EL (cell line): ENCODE measurements at places on chromosomes 7 and 10.

GRCh38 chr7:151251328-151251688 lies 2.8 kb upstream of the SMARCD3 start:
- no peak for DNase-seq

GRCh38 chr10:124465777-124466488 lies 4.3 kb downstream of the LHPP start:
- no peak for DNase-seq

DNA sequence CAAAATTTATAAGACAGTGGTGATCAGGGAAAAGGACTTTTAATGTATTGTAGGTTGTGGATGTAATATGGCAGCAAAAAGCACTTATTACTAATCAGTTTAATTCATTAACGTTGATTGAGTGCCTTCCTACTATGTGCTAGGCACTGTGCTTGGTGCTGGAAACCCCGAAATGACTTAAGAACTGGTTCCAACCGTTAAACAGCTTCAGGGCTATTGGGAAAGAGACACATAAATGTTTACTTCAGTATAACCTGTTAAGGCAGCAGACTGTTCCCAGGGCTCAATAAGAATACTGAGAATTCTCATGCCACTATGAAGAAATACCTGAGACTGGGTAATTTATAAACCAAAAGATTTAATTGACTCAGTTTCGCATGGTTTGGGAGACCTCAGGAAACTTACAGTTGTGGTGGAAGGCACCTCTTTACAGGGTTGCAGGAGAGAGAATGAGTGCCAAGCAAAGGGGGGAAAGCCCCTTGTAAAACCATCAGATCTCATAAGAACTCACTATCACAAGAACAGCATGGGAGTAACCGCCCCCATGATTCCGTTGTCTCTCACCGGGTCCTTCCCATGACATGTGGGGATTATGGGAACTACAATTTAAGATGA lies 1.1 kb upstream of the SLC25A13 start:
- no peak for DNase-seq

GRCh38 chr7:102291056-102291915 lies 4.6 kb downstream of the SH2B2 start:
- no peak for DNase-seq

- DNase-seq: peak; percentile 52
These were observed 62.2 kb downstream of the SAMD9 start for GRCh38 chr7:93055543-93056107.

- DNase-seq: no peak
These were observed 37.6 kb downstream of the JAKMIP3 start for GRCh38 chr10:132103116-132103910.

DNA sequence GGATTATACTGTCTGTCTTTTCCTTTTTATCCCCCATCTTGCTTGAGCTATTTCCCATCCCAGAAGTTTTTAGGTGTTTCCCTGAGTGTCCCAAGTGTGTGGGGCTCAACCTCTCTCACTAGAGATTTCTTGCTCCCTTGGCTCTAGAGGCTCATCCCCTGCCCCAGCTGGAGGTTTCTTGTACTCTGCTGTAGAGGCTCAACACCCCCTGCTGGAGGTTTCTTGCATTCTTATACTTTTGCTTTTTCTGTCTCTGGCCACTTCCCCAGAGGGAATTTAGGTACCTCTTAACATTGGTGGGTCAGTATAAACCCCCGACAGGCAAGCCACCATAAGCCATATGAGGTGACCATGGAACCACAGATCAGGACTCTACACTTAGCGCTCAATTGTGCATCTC lies 114.2 kb upstream of the FAM3C start:
- no peak for DNase-seq

GRCh38 chr10:94224656-94225055 lies 138.1 kb downstream of the NOC3L start:
- DNase-seq: peak; percentile 62

GRCh38 chr7:131305152-131305551 lies 22.5 kb upstream of the MKLN1 start:
- DNase-seq: no peak

DNA sequence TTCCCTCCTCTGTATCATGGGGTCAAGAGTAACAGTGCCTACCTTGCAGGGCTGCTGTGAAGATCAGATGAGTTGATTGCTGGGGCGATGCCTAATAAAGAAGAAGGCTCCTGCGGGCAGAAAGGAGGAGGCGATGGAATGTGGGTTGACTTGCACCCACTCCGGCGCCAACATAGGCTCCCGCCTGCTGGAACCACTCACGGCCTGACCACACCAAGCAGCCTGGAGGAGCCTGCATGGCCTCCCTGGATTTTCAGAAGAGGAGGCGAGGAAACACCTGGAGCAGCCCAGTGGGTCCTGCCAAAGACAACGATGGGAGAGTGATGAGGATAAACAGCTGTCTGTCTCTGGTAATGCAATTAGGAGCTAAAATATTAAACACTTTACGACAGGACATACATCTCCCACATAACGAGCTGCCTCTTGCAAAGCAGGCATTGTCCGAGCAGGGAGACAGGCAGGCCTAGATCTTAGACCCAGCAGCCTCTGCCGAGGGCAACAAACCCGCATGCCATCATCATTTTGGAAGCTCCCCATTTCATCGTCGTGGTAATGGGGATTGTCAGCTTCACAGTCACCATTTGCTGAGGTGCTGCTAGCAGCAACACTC lies 302.9 kb upstream of the ZMIZ1 start:
- no peak for DNase-seq

DNA sequence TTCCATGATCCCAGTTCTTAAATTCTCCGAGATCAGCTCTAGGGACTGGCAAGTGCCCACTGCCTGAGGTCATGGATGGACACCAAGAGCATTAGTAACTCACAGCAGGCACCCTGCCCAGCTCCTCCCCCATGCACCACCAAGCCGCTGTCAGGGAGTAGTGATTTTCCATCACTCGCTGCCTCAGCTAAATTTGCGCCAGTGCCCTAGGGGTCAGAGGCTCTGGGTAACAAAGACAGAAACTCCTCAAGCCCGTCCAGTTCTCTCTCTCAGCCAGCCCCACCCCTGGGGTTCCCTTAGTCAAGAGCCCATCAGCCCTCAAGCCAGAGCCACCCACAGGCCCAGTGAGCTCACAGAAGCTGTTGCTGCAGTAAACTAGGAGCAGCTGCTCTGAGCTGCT lies 30.0 kb downstream of the PAX2 start:
- peak; percentile 49 for DNase-seq

GRCh38 chr10:102300278-102300843 lies 55.0 kb downstream of the GBF1 start:
- peak; percentile 92 for DNase-seq

GRCh38 chr7:69617364-69617763 lies 19.1 kb downstream of the AUTS2 start:
- no peak for DNase-seq

DNA sequence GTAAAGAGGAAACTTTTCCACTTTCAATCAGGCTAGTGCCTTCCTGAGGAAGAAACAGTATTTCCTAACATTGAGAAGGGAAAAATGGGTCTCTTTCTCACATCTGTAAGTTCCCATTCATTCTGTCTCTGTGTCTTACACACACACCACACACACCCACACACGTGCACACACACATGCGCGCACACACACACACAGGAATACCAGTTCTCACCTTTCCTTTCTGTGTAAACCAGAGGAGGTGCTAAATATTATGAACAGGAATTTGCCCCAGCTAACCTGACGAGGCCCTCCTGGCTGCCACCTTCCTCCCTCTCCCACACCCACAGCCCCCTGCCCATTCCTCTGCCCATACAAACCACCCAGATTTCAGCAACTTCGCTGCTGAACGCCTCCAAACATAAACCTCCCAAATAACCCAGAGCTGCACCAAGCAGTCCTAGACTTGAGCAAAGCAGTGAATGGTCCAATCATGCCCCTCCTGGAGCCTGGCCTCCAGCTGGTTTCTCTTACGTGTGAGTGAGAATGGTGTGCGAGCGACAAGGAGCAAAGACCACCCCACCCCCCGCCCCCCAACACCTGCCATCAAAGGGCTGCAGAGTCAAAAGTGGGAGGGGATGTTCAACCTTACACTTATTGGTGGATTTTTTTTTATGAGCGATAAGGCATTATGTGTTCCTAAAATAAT lies 190.5 kb downstream of the HECW1 start:
- no peak for DNase-seq

DNA sequence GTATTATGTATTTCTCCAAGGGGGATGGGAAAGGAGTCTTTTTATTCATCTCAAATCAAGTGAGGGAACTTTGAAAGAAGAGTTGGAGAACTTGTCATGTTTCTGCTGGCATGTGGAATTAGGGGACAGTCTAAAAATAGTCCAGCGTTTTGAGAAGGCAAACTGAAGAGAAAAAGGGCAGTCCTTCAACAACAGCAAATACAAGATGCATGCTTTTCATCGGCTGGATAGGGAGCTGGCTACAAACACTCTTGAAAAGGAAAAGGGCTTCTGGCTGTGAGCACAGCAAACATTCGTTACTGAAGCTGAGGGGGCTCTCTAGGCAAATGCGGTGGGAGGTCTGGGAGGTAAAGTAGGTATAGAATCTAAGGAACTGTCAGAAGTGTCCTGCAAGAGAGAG lies 91.9 kb downstream of the AHR start:
- DNase-seq: no peak

GRCh38 chr7:2046581-2047565 lies 185.9 kb downstream of the MAD1L1 start:
- DNase-seq: no peak

- peak; percentile 89 for DNase-seq
These were observed 95.0 kb downstream of the VPS50 start for GRCh38 chr7:93327006-93327633.

- no peak for DNase-seq
These were observed 47.7 kb upstream of the INPP5A start for GRCh38 chr10:132489704-132490534.

- DNase-seq: no peak
These were observed 12.4 kb downstream of the TTYH3 start for GRCh38 chr7:2644220-2644561.

DNA sequence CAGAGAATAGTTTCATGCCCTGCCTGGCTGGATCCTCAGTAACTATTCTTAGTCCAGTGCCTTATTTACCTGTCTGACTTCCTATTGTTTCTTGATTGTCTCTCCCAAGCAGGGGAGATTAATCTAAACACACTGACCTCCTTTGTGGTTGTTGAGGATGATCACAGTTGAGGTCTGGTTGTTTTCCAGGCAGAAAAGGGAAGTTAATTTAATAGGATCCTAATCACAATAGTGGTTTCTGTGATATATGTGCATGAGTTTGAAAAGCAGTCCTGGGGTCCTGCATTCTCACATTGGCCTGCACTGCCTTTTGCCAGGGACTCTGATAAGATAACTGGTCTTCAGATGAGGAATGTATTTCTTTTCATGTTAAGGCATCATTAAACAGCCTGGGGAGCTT lies 130.1 kb downstream of the SND1 start:
- no peak for DNase-seq

DNA sequence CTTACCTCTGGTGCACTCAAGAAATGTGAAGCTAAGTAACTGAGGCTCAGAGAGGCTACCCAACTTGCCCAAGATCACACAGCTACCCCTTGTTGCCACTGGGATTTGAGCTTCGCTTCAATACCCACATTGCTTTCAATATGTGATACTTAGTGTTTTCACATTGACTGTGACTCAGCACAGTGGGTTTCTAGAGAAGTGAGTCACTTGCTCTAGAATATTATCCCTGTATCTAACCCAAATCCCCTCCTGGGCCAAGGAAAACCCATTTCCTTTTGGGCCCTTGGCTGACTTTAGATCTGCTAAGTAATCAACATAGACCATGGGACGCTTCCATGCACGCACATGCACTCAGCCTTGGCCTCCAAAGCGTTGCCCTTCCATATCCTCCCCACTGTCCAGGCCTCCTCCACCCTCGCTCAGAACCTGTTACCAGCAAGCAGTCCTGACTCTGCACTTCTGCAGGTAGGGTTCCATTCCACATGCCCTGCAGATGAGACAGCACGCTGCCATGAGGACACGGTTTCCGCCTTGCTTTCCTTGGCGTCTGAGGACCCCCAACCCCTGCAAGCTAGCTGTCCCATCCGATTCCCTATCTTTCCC lies 87.7 kb upstream of the CHST15 start:
- DNase-seq: peak; percentile 42

GRCh38 chr10:132443605-132443982 lies 46.6 kb downstream of the PWWP2B start:
- DNase-seq: peak; percentile 50

GRCh38 chr10:34804306-34804705 lies 10.8 kb downstream of the PARD3 start:
- DNase-seq: peak; percentile 13

DNA sequence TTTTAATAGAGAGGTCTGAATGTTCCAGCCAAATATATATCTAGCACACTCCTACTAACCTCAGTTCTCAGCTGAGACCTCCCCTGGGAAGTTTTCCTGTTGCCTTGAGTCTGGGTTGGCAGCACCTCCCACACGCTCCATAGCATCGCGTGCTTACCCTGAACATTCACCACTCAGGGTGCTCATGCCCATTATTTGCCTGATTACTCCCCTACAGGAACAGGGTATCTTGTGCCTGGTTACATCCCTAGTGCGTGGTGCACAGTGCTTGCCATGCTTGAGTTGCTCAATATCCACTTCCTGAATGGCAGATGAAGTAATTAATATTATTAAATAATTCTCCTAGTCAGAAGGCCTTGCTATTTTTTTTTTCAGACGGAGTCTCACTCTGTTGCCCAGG lies 269.9 kb upstream of the IMMP2L start:
- DNase-seq: no peak

DNA sequence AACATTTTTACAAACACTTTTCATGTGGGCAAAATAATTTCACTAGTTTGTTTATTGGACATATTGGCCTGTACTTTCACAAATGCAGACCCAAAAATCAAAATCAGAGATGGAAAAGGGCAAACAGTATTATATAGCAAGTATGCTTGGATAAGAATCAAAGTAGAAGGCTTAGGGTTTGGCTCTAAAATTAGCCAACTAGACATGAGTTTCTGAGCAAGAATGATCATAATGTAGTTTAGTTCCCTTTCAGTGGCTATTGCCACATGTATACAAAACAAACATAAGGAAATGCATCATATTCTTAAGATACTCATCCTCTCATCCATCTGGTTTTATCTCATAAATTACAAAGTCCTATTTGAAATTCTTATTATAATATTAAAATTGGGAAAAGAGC lies 132.5 kb downstream of the IMMP2L start:
- no peak for DNase-seq

DNA sequence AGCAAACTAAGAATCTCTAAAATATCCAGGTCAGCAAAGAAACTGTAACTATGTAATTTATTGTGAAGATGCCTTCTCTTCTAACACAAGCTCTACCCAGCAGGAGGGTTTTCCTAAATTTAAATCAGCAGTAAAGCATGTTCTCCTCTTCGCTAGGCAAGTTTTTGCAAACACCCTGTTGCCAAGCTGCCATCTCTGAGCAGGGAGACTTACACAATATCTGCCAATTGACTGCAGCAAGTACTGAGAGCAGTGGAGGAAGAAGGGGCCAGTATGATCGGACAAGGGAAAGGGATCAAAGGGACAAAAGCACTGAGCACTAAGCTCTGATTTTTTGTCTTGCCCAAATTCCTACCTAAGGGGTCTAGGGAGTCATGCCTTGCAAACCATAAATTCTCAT lies 16.0 kb upstream of the LANCL2 start:
- DNase-seq: no peak

DNA sequence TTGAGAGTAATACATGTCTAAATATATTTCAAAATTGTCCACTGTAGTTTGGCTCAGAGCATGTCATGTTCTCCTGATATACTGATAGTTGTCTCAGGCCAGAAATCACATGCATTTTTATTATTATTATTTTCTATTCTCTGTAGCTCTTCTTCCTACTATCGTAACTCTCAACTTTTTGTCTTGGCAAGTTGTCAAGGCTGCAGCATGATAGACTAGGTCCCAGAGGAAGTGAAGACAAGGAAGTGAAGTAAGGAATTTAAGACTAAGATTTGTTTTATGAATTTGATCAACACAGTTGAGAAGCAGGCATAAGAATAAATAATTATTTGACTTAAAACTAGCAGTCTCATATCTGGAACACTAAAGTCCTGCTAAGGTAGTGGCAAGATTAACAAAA lies 369.5 kb downstream of the ABCA13 start:
- no peak for DNase-seq
